Jurkat, Clone E6-1 (cell line): ENCODE measurements at places on chromosomes 3 and 15.
A peak's percentile ranks its signal among the peaks of the same experiment; 100 is the strongest.

DNA sequence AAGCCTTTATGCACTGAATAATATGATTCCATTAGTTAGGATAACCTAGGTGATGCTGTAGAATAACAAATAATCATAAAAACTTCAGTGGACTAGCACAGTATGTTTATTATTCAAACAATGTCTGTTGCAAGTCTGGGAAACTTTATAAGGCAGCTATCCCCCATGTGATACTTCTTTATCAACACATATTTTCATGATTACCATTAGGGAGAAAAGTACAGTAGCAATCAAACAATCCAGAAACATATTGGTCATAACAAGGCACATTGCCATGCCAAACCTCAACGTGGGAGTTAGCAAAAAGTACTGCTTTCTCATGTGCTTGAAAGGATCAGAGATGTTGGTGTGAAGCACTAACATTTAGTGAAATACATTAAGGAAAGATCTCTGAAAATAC is 35.5 kb downstream of the EOMES start:
- DNase-seq: no peak

- no peak for DNase-seq
Measured at GRCh38 chr3:23797491-23797890, 8.3 kb upstream of the UBE2E1 start.

GRCh38 chr15:90497912-90498311 is 31.8 kb upstream of the CRTC3 start:
- no peak for DNase-seq

DNA sequence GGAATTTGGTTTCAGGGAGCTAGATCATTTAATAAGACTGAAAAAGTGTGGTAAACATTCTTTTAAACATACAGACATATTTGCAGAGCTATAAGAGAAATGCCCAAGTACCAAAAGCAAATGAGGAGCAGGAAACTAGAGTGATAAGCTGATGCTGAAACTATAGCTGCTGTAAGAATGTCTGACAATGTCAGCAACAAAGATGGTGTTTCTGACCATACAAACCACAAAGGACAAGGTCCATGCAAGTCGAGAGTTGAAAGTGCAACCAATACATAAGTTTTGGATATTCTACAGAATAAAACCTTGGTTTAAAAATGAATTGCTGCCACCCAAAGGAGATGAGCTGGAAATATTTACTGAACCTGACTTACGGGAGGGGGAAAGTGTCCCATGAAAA is 610.2 kb downstream of the TBL1XR1 start:
- no peak for DNase-seq

DNA sequence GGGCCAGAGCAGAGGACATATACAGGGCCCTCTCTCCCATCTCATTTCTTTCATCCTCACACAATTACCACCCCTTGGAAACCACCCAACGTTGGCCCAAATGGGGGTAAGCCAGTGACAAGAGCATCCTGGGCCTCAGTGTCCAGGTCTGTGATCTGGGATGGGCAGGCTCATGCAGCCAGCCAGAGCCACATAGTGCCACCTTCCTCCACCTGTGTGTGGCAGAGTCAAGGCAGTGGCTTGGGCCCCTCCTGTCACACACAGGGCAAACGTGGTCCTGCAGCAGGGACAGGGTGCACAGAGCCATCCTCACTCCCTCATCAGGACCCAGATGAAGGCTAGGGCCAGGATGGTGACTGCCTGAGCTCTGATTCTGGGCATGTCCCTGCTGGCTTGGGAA is 2.3 kb upstream of the MYL3 start:
- no peak for DNase-seq

GRCh38 chr3:164608554-164609276 is 469.6 kb downstream of the SI start:
- DNase-seq: peak; percentile 1

DNA sequence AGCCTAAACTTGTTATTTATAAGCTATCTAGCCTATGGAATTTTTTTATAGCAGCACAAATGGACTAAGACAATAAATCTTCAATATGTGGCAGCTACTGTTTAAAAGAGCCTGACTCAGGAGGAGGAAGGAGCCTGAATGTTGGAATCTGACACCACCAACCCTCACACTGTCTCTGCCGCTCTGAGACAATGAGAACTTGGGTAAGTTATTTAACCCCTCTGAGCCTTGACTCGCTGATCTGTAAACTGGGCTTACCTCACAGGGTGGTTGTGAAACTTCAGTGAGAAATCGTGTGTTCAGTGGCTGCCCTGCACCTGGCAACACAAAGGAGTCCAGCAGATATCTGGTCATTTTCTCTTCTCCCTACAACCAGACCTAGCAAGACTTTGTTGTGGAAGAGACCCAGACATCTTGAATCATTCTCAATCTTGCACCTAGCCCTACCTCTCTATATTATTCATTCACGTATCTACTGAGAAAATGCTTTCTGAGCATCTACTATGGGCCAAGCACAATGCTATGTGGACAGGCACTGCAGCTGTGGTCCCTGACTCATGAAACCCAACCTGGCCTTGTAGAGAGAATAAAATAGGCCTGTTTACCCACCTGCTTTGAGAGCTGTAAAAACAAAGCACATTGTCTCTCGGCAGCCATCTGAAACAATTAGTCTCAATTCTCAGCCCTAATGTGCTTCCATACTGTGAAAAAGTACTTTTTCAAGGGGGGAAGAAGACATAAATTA is 81.9 kb upstream of the SLC25A36 start:
- DNase-seq: no peak
